ENCODE measurements at places on chromosomes 7 and 10.

GRCh38 chr7:44769376-44769775, 20.7 kb downstream of the ZMIZ2 start:
- DNase-seq = no peak

DNA sequence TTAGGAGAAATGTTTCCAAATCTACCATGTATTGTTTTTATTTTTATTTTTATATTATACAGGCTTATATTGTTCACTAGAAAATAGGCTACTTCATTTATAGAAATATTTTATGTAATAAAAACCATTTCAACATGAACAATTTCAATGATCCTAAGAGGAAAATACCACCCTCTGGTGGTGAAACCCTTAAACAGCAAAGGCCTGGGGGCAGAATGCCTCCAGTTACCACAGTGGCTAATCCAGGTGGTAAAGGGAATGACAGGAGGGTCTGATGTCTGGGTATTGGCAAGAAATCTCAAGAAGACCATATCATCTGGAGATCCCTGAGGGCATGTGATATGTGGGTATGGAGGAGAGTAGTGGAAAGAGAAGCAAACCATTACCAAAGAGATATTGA, 19.3 kb downstream of the MACC1 start:
- DNase-seq = peak; percentile 44

- DNase-seq = no peak
These were observed 130.1 kb downstream of the DNAJB6 start for GRCh38 chr7:157466867-157467261.

DNA sequence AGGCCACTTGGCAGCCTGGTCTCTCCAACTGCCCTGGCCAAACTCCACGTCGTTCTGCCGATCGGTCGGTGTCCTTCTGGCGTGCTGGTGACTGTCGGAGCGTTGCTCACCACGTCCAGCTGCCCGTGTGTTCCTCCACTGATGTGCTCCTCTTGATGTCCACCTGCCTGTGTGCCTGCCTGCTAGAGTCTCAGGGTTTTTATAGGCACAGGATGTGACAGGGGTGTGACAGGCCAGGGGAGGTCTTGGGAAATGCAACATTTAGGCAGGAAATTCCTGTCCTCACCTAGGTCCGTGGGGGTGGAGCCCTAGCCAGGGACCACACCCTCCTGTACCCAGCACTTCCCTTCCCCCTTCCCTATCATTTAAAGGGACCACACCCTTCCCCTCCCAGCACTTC, 25.2 kb upstream of the CFAP46 start:
- DNase-seq = no peak

- no peak for DNase-seq
These were observed 324.4 kb downstream of the PCLO start for GRCh38 chr7:82838314-82838713.

DNA sequence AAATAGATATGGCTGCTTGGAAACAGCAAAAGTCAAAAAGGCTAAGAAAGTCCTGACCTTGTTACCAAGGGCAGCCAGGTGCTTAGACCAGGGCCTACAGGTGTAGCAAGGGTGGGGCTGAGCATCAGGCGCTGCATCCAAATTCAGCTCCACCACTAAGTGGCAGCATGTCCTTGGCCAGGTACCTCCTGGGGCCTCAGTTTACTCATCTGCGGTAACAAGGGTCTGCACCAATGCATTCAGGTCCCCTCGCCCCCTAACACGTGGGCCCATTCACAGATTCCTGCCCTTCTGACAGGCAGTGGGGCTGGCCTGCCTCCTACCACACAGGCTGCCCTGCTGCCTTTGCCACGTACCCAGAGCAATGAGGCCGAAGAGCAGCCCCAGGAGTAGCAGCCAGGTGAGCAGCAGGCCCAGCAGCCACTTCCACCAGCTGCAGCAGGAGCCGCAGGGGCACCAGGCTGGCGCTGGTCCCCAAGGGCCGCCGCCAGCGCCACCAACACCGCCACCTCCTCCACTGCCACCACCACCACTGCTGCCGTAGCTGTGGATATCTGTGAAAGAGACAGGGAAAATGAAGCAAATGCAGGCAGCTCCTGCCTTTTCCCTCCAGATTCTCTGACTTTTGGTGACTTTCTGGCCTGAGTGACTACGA, 28.9 kb downstream of the COL17A1 start:
- no peak for DNase-seq

DNA sequence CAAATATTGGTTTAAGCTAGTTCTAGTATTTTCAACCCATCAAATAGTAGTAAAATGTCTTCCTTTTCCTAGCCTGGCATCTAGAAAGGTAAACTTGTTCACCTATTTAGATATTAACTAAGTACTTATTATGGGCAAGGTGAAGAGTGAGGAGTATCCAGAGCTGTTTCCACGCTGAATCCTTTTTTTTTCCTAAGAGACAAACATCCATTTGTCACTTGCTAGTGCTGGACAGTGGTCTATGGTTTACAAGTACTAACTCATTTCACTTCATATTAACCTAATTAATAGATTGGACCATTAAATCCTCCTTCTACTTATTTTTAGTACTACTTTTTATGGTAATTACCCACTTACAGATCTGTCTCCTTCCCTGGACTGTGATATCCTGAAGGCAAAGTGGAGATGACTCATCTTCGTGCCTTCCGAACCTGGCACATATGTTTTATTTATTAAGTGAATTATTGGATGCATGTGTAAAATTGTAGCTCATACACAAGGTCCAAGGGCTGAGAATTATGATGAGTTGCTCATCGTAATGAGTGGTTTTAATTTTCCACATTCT, 159.6 kb upstream of the IGFBP3 start:
- DNase-seq = no peak

DNA sequence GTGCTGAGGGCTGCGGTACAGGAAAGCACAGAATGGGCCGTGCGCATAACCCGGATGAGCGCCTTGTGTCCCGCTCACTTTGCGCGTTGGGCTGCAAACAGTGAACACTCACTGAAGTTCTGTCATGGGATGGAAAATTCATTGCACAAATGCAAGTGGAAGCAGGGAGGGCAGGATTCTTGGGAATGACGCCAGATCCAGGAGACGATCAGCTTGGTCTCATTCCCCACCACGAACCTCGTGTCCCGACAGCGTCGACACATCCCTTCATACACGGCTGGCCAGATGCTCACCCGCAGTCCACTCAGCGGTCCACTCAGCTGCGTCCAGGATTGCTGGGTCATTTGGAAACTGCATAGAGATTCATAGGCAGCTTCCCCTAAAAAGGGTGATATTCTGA, 607.1 kb downstream of the SDK1 start:
- DNase-seq = no peak

DNA sequence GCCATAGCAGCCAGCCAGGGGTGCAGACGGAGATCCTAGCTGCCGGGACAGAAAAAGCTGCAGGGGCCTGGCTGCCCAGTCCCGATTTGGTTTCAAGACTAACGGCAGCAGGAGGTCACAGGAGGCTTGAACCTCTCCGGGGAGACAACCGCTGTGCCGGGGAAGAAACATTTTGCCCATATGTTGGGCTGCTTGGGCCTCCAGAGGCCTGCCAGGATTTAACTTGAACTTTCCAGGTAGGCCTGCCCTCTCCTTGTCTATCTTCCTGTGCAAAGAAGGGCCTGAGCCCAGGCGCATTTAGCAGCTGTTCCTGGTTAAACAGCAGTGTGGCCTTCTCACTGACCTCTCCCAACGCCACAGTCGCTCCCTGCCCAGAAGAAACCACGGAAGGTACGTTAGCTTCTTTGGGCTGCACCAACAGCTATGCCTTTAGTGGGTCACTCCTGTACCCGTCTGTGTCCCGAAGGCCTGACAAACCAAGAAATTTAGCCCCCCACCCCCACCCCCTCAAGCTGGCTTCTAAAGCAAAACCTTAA, 17.1 kb upstream of the PTF1A start:
- no peak for DNase-seq

GRCh38 chr10:26430641-26431163, 7.4 kb upstream of the APBB1IP start:
- no peak for DNase-seq

- no peak for DNase-seq
These were observed 57.6 kb downstream of the USP6NL start for GRCh38 chr10:11553773-11554381.

- DNase-seq = no peak
These were observed 39.5 kb downstream of the NT5C2 start for GRCh38 chr10:103153302-103154197.

GRCh38 chr10:75746356-75746755, 314.9 kb downstream of the LRMDA start:
- no peak for DNase-seq

DNA sequence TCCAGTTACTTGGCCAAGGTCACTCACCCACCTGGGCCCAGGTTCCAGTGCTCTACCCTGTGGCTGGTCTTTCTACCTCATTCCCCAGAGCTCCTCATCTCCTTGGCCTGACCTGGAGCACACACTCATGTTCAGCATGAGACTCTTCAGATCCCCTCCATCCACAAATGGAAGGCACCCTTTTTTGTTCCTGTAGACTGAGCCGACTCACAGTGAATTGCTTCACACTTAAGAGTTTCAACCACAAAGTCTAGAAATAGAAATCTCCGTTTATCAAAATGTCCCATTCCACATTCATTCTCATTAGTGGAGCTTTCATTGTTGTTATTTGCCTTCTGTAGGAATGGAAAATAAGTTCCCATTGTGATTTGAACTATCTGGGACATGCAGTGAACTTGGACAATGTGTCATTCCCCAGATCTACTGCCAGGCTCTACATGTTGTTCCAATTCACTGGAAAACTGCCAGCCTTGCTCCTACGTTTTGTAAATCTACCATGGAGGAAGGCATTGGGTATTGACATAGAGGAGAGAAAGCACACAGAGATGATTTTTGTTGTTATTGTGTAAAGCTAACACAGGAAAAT, 125.3 kb upstream of the CELF2 start:
- DNase-seq = no peak

DNA sequence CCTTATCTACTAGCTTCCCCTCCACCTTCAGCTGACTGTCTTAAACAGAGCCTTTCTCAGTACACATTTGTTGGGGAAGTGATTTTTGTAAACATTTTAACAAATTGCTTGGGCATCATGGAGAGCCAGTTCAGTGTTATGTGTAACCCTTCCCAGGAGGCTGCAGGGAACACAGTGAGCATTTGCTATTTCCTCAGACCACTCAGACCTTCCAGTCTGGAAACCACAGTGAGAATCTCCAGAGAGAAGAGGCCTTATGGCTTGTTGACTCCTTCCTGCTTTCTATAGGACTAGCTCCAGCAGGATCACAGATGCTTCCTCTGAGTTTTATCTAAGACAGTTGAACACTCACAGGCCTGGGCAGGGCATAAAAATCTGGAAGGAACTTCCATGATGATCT, 409.8 kb upstream of the NPVF start:
- DNase-seq = no peak

DNA sequence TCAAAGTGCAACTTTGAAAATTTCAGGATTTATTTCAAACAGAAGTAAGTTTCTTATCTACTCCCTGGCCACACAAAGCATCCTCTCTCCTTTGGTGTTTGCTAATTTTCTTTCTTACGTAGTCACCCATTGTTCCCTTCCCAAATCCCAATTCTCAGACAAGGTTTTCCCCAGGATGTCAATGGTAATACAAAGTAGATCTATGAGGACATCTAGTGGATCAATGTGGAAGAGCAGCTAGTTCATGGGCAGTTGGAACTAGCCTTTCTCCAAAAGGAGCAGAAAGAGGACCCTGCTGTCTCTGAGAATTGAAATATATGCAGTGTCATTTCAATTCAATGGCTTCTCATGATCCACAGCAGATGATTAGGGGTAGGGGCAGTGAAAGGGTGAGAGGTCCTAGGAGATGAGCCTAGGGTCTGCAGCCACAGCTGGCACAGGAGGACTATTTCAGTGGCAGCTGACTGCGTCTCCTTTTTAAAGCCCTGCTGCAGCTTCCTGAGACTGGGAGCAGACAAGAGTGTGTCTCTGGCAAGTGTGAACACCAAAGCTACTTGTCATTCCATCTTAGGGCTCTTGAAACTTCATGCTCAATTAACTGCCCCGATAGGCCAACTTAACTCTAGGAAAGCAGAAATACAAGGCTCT, 632.6 kb downstream of the KCNMA1 start:
- peak; percentile 66 for DNase-seq

GRCh38 chr7:77351539-77352004, 64.6 kb downstream of the GSAP start:
- DNase-seq = no peak

- no peak for DNase-seq
These were observed 109.2 kb downstream of the ANK3 start for GRCh38 chr10:60280475-60280874.

- no peak for DNase-seq
These were observed 238.9 kb upstream of the GPR26 start for GRCh38 chr10:123427165-123427786.

GRCh38 chr10:67004690-67005089, 78.9 kb downstream of the LRRTM3 start:
- DNase-seq = no peak

- DNase-seq = no peak
These were observed 75.3 kb downstream of the NDUFB2 start for GRCh38 chr7:140771826-140772225.

DNA sequence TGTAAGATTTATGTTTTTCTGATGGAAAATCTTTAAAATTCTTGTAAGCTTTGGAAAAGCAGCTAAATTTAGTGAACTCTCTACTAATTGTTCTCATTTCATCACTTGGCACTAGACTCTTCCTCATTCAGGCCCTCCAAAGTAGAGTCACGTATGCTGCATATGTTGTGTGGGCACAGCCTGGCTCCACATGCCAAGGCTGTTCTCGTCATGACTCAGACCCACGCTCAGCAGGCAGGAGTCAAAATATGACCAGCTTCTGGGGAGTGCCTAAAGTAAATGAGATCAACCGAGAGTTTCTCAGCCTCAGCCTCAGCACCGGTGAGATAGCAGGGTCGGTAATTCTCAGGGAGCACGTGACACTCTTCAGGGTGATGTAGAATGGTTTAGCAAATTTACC, 1672.9 kb downstream of the REEP3 start:
- peak; percentile 35 for DNase-seq

DNA sequence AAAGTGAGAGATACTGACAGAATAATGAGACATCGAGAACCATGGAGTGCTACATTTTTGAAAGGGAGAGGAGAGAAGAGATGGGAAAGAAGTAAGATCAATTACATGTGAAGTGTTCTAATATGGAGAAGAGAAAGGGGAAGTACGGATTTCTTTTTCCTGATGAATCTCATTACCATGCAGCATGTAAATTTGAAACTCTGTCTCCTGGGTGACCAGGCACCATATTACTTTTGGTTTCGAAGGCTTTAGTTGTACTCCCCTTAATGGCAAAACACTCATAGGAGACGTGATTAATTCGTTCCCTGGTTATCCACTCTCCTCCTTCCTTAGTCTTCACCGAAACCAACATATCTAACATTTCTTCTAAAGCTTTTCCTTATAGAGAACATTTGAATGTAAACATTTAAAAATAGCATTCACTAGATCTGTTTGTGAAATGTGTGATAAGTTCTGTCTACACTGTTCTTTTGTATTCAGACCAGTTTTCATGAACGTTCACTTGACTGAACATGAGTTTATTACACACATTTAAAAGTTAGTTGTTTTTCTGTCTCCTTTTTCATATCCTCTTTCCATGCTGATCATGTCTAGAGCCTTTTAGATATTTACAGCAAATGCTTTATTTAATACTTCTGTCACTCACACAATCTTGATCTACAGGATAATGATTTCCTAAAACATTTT, 80.2 kb upstream of the MSRB2 start:
- DNase-seq = no peak

GRCh38 chr10:52442576-52442975, 128.5 kb downstream of the DKK1 start:
- DNase-seq = no peak
